ENCODE measurements at places on chromosomes 2 and 18.

DNA sequence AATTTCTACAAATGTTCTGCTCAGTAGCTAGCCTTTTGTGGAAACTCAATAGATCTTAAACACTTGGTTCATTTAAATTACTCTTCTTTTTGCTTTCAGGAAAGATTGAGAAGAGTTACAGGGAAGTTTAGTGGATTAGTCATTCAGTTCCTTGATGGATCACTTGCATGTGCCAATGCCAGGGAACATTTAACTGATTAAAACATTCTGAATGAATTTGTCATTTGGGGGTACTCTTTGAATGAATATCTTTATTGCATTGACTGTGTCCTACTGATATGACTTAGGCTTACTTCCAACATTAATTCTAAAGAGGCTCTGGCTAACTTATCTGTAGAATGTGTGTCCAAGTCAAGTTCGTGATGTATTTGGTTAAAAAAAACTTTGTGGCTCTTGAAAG, 199.8 kb downstream of the PLCL1 start:
- no peak for DNase-seq

- DNase-seq = no peak
These were observed 336.6 kb downstream of the DSC3 start for GRCh38 chr18:30705943-30706342.

DNA sequence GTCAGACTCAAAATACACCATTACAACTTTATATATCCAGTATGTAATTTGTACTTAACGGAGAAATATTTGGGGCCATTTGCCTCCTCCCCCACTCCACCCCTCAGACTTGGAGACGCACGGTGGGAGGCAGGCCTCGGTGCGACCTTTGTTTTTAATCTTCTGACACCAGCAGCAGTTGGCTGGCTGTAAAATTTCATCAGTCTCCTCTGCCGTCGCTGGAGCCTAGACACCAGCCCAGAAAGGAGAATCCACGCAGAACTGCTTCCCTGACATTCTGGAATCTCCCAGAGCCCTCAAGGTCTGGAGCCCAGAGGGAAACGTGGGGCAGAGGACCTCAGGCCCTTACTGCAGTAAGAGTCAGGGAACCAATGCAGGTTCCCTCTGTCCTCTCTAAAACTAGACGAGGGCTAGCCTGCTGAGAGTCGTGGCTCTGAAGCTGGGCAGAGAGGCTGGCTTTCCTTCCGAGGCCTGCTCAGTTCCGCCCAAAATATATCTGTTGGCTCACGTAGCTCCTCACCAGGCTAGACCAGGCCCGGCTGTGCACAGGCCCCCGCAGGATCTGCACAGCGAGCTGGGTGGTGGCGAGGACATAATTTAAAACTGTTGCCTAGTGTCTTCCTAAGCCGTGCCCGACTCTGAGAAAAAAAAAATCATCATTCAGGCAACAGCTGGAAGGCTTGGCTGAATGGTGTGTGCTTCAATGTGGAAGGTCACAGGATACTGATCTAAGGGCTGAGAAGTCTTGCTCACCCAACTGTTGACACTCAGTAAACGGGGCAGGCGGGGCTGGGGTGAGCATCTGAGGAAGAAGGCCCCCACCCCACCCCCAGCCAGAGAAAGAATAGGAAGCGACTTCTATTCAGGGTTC, 40.4 kb downstream of the EN1 start:
- DNase-seq = no peak

GRCh38 chr2:10446631-10447030, 1.5 kb downstream of the ODC1 start:
- DNase-seq = no peak

DNA sequence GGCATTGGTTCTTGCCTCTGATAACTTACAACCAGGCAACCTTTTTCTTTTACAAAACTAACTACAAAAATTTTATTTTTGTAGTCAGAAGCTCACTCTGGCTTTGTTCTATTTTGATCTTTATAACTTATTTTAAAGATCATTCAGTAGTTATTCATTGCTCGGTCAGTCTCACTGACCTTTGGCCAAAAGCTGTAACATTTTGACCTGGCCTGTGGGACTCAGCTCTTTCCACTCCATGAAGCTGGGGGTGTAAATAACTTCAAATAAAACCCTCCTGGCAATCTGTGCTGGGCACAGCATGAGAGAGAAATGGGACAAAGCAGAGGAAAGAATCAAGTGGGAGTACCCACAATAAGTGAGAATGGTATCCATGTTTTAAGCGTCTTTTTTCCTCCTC, 380.7 kb downstream of the SETBP1 start:
- no peak for DNase-seq

DNA sequence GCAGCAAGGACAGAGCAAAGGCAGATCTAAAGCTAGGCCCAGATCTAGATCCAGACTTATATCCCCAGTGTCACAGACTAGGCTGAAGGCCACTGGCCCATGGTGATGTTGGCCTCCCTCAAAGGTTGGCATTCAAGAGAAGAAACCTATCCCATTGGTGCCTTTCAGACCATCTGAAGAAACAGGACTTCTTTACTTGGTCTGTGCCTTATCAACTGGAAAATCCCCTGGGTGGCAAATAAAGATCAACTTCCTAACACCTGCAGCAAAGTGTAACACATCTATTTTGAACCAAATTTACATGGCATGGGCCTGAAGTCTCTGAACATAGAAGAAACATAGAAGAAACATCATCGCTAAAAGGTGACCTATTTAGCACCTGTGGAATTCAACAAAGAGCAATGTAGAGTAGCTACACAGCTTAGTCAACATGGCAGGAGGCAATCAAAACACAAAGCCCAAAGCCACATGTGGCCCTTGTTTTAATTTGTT, 35.8 kb downstream of the METTL4 start:
- DNase-seq = no peak

GRCh38 chr2:54568876-54569321, 112.8 kb downstream of the SPTBN1 start:
- no peak for DNase-seq

DNA sequence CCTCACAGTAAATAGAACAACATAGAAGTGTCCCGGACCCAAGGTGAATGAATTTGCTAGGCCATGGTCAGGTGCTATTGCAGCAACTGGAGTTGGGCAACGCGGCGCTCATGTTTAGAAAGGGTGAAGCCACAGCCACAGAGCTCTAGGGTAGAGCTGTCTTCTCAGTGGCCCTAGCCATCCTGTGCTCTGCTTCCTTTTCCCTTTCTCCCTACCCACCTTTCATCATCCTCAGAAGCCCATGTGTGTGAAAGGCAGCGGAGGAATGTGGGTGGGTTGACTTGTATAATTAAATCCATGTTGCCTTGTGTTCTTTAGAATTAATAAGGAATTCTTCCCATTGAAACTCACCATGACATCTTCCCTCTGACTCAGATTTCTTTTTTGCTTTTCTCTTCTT, 336.7 kb downstream of the OSR1 start:
- no peak for DNase-seq

GRCh38 chr18:50231621-50232020, 34.7 kb downstream of the CFAP53 start:
- DNase-seq = no peak

DNA sequence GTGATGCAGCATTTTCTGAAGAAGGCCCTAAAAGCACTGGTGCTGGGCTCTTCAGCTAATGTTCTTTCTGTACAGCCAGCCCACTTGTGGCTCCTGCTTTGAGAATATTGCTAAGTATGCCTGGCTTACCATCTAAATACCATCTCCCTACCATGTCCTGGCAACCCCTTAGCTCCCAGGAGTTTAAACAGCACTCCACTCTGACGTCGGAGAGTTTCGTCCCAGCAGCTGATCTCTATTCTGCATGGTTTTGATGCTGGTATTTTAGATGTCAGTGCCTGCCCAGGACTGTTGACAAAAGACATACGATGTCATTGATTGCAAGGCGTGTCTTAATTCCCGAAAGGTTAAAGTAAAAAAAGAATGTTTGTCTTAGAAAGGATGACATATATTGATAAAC, 47.0 kb upstream of the AFF3 start:
- no peak for DNase-seq

DNA sequence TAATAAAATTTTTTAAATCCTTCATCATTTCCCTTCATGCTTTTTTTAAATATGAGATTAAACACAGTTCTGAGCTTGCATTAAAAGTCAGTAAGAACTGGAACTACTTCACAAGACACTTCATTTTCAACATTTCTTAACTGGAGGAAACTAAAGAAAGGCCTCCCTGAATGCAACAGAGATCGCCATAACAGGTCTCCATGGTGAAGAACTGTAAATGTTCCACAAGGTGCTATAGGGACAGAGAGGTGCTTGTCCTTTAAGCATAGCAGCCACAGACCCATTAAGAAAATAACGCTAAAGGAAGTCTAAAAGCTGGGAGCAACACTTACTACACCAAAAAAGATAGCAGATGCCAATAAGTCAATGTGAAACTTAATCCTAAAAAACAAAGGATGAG, 8.5 kb downstream of the STAM2 start:
- DNase-seq = no peak

DNA sequence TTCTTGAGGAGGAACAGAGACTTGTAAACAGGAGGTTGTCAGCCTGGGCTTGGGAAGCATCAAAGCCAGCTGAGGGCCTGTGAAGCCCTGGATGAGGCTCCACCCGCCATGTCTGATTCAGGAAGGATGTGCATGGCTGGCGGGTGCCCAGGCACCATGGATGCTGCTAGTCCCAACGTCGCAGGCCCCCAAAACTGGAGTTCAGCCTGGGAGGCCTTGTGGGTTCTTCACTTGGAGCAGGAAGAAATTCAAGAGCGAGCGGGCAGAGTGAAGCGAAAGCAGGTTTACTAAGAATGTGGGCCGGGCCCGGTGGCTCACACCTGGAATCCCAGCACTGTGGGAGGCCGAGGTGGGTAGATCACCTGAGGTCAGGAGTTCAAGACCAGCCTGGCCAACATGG, 12.1 kb upstream of the PXDN start:
- no peak for DNase-seq

DNA sequence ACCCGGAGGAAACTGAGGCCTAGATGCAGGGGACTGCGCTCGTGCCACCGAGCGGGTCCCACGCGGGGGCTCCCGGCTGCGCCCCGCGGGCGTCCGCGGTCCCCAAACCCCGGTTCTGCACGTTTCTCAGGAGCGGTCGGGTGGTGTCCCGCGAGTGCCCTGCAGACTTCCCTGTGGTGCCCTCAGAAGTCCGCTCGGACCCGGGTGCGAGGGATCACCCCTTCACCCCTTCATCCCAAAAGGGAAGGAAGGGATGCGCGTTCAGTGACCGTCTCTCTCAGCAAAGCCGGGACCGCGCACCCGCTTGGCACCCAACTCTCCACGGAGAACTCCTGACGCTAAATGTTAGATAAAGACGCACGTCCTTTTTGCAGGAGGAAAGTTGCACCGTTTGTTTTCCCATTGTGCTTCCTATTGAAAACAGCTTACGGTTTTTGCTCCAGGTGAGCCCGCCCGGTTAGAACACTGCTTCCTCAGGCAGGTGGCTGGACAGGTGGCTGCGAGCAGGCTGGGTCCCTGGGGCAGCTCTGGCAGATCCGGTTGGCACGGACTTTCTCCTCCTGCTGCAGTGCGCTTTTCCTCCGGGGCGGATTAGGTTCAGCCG, 779 bp downstream of the DGKD start:
- peak; percentile 56 for DNase-seq

DNA sequence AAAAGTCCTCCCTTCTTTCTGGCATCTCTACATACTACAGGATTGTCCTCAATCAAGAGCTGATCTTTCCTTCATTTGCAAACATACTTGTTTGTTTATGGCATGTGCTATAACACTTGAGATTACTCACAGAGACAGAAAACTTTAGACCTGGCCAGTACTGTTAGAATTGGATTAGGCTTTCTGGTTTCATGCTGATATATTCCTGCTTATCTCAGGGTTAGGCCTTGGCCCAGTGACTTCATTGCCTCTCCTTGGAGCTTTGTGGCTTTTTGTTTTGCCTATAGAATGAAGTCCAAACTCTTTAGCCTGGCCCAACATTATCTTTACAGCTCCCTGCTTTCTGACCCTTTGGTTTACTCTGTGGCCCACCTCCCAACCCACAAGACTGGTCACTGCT, 363.3 kb downstream of the ALK start:
- no peak for DNase-seq

DNA sequence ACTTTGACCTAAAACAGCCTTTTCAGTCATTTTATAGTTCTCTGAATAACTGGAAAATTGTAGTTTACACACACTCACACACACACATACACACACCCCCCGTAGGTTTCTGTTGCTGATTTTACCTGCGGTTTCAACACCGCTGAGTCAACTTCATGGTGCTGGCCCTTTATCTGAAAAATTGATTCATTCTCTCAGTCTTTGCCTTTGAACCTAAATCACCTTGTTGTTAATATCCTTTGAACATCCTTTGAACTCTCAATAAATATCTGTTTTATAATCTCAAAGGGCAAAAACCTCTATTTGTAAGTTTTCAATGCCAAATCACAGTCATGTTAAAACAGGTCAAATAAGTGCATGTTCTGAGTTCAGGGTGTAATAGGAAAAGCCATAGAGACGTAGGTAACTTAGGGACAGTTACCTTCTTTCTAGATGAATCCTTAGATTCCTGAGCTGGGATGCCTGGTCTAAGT, 109.0 kb upstream of the BZW1 start:
- DNase-seq = no peak

- DNase-seq = no peak
These were observed 116.4 kb downstream of the IRS1 start for GRCh38 chr2:226683196-226683595.

GRCh38 chr2:77192811-77193289, 329.3 kb downstream of the LRRTM4 start:
- no peak for DNase-seq

GRCh38 chr18:6055711-6056110, 160.4 kb upstream of the TMEM200C start:
- no peak for DNase-seq

GRCh38 chr2:155690785-155691184, 641.7 kb downstream of the NR4A2 start:
- DNase-seq = no peak

DNA sequence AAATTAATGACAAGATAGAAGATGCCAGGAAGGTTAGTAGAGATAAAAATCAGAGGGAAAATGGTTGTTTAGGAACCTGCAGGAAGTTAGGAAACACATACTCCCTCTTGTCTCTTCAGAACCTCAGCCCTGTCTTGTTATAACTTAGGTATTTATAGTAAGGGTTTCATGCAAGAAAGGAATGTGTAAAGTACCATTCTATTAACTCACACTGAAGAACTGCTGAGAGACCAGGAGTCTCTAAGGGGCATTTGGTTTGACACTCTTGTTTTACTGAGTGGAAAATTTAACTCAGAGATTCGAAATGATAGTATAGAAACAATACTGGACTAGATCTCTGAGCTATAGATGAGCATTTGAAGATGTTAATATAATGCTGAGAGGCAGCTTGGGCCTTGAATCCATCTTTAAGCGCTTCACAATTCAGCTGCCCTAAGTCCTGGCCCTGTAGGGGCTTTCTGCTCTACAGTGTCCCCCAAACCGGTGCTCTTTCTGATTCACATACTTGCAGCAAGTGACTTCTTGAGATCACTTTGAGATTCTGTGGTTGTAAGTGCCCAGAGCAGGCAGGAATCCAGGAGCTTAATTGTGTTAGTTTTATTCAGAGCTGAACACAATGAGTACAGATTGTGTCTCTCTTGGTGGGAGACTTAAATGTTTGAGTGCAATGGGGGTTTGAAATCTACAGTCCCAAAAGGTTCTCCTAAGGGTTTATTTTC, 235.0 kb upstream of the RGPD4 start:
- no peak for DNase-seq

- no peak for DNase-seq
These were observed 92.3 kb downstream of the KLF7 start for GRCh38 chr2:207073412-207073800.
